ENCODE measurements at places on chromosomes 11 and 22.
A peak's percentile ranks its signal among the peaks of the same experiment; 100 is the strongest.

- DNase-seq: peak; percentile 79
Measured at GRCh38 chr11:74449369-74449931, 17.9 kb downstream of the KCNE3 start.

DNA sequence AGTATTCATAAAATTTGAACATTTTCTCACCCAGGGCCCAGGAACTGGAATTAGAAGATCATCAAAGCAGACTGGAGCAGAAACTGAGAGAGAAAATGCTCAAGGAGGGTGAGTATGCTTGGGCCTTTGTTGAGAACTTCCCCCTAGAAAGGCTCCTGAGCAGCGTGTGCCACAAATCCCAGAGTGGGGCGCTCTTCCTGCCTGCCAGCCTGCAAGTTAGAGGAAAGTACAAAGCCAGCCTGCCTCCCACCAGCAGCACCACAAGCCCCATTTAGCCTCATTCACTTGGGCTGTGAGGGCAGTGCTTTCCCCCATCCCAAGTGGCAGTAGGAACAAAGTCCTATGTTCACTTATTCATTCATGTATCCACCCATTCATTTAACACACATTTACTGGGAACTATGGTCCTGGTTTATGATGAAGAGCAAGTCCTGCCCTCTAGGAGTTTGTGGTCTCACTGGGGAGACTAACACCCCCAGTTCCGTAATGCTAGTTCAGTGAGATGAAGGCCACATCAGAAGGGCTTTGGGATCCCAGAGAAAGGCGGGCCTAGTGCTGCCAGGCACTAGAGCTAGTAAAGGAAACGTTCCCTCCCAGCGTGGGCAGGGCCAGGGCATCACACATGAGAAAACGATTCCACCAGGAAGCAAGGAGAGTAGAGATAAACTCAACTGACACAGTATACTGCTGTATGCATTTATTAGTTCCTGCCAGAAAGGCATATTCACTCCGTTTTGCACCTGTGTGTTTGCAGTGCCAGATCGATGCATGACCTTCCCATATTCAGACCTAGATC is 22.4 kb upstream of the PARVA start:
- DNase-seq: no peak

DNA sequence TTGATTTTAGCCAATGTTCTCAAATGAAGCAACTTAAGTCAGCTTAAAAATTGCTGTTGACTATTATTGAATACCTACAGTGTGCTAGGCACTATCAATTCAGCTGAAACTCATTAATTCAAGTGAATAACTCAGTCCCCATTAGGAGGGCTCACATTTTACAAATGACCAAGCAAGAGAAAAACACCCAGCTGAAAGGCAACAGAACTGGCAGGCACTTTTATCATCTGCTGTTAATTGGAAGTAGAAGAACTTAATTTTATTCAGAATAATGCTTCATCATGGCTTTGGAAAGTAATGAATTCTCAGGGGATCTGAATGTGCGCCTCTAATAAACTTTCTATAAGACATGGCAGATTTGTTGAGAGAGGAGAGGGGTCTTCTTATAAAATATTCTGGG is 1066.9 kb downstream of the DLG2 start:
- DNase-seq: no peak

GRCh38 chr22:19488884-19489843 is 9.4 kb downstream of the CDC45 start:
- DNase-seq: peak; percentile 37

DNA sequence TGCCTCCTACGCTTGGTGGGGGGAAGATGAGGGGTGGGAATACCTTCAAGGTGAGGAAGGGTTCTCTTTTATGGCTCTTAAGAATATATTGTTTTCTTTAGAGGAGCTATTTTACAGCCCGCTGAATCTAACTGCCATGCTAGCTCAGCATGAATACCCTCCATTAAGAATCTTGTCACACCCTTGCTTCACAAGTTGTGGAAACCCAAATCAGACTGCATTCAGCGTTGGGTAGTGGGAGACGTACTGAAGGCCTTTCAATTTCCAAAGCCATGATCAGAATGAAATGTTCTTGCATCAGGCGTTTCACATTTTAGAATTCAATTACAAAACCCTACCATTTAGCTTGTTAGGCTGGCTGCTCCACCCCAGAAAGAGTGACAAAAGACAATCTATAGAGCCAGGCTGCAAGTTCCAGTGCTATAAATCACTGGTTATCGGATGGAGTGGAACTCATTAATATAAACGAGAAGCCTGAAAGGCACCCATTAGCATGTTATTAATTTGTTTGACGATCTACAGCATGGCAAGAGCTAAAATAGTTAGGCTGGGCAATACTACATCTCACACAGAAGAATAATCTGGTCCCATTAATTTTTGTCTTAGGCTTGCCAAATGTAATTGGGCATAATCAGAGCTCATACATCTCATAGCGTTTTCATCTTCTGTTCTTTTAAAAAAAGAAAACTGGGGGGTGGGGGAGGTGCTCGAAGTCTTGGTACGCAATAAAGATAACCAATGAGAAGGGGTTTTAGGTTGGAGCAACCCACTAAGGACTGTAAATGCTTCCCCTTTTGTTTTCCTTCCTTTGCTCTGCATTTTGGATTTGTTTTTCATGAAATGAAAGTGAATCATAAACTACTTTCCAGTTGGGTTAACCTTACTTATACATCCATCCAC is 57.5 kb downstream of the ABTB2 start:
- DNase-seq: no peak

- DNase-seq: peak; percentile 82
Measured at GRCh38 chr11:57480409-57481137, 20.2 kb downstream of the RTN4RL2 start.

GRCh38 chr11:34111722-34112270 is 6.4 kb downstream of the NAT10 start:
- no peak for DNase-seq

GRCh38 chr11:3022300-3022967 is 30.3 kb upstream of the NAP1L4 start:
- no peak for DNase-seq

DNA sequence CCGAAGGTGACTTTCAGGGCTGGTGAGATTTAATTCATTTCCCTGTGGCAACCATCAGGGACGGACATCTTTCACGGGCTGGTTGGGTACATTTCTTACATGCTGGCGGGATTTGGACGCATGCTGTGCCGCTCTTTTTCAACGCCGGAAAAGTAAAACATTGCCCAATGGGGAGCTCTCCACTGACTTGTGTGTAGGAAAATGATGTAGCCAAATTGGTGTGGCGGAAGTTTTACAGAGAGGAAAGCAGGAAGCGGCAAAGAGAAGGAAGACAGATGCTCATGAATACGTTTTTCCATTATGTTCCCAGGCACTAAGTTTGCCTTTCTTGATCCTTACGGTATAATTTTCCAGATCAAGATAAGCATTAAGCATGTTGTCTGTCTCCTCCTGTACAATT is 375.8 kb downstream of the NTM start:
- no peak for DNase-seq

GRCh38 chr22:25878933-25879332 is 136.9 kb downstream of the MYO18B start:
- no peak for DNase-seq

DNA sequence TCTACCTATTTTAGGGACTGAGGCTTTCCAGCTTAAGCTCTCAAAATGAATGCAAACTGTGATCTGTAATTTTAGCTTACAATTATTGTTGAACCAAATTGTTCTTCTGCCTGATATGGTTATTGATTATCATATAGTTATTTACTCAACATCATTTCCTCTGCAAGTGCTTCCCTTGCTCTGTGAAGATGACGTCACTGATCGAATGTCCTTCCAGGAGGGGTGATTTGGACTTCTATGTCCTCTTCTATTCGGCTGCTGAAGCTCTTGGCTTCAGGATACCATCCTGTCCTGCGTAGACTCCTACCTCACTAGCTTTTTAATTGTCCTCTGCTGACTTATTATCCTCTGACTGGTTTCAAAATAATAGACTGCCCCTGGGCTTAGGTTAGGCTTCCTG is 137.4 kb upstream of the LARGE1 start:
- DNase-seq: no peak

DNA sequence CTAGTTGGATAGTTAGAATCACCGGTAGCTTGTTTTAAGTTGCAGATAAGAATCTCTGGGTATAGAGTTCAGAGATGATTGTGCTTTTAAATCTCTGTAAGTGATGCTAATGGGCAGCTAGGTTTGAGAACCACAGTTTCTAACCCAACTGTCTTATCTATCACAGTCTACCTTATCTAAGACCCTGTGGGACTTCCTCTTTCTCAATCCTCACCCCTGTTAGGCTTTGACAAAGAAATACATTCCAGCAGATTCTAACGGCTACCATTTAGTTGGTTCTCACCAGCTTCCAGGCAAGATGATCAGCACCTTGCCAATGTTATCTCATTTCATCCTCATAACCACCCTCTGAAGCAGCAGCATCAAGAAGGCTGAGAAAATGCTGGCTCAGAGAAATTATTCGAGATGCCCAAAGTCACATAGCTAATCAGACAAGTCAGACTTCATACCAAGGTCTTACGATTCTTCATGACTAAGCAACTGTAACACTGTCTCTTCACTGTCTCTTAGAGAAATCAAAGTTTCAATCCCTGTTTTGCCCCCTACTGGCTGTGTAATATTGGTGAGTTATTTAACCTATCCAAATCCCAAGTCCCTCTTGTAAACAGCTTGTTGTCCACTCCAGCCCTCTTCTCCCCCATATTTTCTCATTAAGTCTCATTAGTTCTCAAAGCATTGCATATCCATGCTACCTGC is 192.4 kb upstream of the API5 start:
- DNase-seq: no peak

- DNase-seq: no peak
Measured at GRCh38 chr11:24872651-24873311, 375.9 kb downstream of the LUZP2 start.

DNA sequence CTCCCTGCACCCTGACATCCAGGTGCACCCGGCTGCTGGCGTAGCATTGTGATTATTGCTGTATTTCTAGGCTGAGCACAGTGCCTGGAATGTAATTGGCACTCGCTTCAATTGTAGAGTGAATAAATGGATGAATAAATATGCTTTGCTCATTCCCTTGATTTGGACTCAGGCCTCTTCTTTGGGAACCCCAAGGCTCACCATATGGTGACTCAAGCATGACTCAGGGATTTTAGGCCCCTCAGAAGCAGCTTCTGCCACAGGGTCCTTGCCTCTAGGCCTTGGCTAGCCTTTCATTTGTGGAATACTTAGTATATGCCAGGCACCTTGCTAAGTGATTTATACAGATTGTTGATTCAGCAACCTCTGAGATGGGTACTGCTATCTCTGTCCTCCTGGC is 78.9 kb downstream of the GRIK4 start:
- DNase-seq: no peak

GRCh38 chr11:106787454-106787853 is 230.8 kb downstream of the GUCY1A2 start:
- no peak for DNase-seq

GRCh38 chr11:2742201-2742600 is 42.4 kb upstream of the KCNQ1OT1 start:
- no peak for DNase-seq

GRCh38 chr11:31656051-31656450 is 146.5 kb downstream of the ELP4 start:
- DNase-seq: no peak

GRCh38 chr11:118980191-118980881 is 8.8 kb downstream of the FOXR1 start:
- no peak for DNase-seq

DNA sequence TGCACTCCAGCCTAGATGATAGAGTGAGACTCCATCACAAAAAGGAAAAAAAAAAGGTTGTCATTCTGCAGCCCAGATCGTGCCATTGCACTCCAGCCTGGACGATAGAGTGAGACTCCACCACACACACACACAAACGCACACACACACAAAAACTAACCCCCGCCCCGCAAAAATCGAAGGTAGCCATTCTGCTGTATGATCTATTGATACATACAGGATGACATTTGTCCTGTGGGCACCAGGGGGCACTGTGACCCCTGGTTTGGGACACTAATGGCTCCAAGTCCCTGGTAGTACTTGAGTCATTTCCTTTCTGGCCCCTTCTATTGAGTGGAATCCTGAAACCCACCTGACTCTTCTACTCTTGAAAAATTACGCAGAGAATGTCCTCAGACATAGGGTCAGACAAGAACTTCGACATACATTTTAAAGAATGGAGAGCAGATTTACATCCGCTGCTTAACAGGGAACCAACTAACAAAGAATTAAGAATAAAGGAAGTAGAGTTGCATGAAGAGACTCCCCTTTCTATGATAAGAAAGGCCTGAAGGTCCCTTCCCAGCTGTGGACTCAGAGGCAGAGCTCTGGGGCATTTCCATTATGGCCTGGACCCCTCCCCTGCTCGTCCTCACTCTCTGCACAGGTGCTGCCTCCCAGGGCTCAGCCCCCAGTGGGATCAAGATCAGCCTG is 35.0 kb upstream of the PRAME start:
- DNase-seq: no peak

GRCh38 chr11:111207213-111207612 is 38.3 kb upstream of the POU2AF2 start:
- no peak for DNase-seq

GRCh38 chr11:132911186-132911585 is 621.1 kb downstream of the OPCML start:
- peak; percentile 59 for DNase-seq

- no peak for DNase-seq
Measured at GRCh38 chr22:34808618-34809017, 257.3 kb upstream of the ISX start.

DNA sequence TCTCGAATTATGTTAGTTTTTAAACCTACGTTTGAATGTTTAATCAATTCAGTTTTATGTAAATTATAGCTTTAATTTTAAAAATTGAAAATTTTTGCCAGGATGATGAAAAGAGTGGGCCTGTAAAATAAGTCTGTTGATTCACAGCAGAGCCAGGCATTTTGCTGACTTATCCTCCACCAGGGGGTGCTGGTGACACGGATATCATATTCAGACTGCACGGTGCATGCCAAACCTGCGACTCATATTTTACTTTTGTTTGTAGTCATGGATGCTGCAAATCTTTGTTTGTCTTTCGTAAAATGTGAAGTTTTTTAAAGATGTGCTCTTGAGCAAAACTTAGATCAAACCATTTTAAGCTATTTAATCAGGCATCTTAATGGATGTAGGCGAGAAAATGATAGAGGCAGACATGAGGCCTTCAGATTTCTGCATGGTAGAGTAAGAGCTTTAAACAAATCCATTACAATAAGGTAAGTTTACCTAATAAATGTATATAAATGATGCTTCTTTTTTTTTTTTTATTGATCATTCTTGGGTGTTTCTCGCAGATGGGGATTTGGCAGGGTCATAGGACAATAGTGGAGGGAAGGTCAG is 3.6 kb upstream of the OR8B3 start:
- peak; percentile 15 for DNase-seq

- DNase-seq: peak; percentile 23
Measured at GRCh38 chr22:29245626-29246385, 22.0 kb downstream of the RHBDD3 start.

- no peak for DNase-seq
Measured at GRCh38 chr11:115439385-115439784, 64.8 kb downstream of the CADM1 start.

Measured in NCI-H524 (cell line).